PC-9 (cell line): ENCODE measurements at places on chromosomes 1 and 21. TPM values are rescaled to one million over a fixed set of nuclear protein-coding genes. Genes with fewer than 3 reads are reported as not detected.

ANGPTL3 gene
- total RNA-seq, result not detected in 2 replicates

- DNase-seq, result no peak
- no peak overlapping the region for H3K4me3 ChIP-seq
- H3K27ac ChIP-seq, result peak overlapping the region; percentile 43; the same call in 1 of the 2 replicates
- peaks cover 66% of the 10 kb centered on the region for H3K36me3 ChIP-seq
Observed at GRCh38 chr1:45516036-45516435, 5.6 kb downstream of the PRDX1 start.

DNA sequence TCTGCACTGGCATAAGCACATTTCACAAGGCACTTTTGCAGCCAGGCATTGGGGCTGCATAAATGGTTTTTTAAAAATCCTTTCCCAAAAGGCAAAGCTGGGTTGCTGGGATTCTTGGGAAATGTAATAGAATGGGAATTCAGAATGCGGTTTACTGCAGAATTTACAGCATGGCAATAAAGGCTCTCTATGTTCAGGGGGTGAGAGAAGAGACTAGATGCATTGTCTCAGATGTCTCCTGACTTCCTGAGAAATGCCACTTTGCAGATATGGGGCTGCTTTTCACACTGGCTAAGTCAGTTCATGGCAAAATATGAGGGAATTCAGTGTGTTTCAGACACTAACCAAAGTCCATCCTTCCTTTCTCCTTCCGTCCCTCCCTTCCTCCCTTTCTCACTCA lies 13.5 kb downstream of the FCGR2B start:
- H3K4me1 ChIP-seq, result no peaks in the 10 kb centered on the region
- no peaks in the 10 kb centered on the region for H3K36me3 ChIP-seq
- no peak overlapping the region for H3K27ac ChIP-seq
- no peaks in the 10 kb centered on the region for H3K27me3 ChIP-seq
- no peak overlapping the region for H3K4me3 ChIP-seq

DNA sequence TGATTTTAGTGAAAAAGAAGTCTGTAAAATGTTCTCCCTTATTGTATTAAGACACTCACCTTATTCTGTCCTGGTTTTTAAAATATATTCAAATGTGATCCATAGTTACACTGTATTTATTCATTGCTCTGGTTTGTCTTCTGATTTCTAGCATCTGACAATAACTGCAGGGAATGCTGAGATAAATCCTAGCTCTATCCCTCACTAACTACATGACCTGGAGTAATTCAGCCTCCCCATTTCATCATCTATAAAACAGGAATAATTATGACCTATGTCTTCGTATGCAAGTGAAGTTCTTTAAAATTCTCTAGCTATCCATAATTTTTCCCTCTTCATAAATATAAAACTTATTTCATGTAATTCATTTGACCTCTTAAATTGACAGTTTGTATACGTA lies 104.0 kb upstream of the ESRRG start:
- H3K27me3 ChIP-seq, result no peaks in the 10 kb centered on the region
- no peak for DNase-seq
- no peaks in the 10 kb centered on the region for H3K4me1 ChIP-seq
